ENCODE measurements at places on chromosomes 12 and 14.

DNA sequence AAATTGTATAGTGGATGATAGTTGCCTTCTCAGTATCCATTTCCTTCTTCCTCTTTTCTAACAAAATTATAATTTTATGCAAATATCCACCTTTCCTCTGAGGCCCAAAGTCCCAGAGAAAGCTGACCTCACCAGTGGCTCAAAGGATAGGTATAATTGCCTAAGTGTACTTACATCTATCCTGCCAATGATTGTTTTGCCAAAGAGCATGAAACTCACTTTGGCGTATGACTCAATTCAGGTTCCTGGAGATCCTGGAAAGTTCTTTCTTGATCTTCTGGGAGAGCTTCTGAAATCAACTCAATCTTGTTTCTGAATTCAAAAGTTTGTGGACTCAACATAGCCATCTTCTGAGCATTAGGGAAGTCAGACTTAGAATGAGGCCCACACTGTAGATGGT is 10.5 kb upstream of the RBM25 start:
- DNase-seq, result no peak

DNA sequence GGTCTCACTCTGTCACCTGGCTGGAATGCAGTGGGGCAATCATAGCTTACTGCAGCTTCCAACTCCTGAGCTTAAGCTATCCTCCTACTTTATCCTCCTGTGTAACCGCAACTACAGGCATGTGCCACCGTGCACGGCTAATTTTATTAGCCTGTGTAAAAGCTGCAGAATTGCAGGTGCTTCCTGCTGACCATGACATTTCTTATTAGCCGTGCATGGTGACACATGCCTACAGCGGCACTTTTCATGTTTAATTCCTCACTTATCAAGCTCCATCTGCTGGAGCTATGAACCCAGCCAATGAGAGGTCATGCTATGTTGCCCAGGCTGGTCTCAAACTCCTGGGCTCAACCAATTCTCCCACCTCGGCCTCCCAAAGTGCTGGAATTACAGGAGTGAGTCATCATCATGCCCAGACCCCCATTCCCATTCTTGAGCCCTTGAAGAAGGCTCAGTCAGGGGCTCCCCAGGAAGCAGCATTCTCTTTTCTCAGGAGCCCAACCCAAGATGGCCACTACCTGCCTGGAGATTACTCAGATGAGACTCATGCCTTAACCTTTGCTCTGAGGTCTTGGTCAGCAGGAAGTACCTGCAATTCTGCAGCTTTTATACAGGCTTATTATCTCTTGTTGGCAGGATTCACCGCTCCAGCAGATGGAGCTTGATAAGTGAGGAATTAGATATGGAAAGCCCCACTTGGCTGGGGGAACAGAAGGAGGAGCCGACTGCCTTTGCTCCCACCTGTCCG is 503.2 kb downstream of the MED13L start:
- no peak for DNase-seq

DNA sequence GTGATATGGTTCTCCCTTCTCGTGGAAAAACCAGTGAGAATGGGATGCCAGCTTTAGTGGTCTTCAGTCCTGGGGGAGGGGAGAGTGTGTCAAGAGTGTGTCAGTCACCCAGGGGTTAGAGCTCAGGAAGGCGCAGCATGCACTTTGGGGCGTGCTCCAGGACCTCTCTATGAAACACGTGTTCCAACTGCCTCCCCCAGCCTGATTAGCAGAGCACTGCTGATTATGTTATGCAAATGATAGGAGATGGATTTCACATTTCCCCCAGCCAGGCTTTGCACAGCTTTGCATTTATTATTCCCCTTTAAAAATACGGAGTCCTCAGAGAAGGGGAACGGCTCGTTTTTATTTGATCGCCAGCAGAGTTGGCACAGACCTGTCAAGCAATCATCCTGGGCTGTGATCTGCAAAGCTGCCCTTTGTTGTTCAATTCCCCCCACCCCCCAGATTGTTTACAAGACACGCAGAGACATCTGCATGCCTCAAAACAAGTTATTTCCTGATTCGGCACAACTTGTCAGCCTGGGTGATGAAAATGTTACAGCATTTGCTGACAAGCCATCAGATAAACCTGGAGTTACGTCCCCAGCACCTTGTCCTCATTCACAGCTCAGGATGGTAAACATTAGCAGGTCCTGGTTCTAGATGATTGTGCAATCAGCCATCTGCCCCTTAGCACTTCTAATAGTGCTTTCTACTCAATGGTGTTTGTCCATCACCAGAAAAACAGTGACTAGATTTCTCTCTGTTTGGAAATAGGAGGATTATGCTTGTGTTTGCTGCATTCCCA is 196.5 kb downstream of the NOVA1 start:
- no peak for DNase-seq

DNA sequence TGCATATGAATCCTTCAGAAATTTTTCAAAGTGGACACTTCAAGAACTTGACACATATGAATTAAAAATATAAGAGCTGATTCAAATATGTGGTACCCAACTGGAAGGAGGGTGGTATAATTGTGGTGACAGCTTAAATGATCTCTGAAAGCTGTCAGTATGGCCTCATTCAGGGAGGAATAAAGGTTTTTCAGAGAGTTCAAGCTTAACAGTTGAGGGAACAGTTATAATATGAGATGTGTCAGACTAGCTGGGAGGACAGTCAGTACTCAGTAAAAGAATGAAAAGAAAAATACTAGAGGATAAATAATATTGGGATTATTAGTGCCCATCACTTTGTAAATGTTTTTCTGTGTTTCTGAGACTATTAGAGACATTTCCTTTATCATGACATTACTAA is 277.5 kb downstream of the RASSF9 start:
- no peak for DNase-seq

Measured in activated CD4-positive, alpha-beta memory T cell treated with anti-CD3 and anti-CD28 coated beads, Interleukin-2, amount 10 ng/mL, durations not matched to agents 7 days and 5 days (primary cell).